ENCODE measurements at places on chromosomes 2 and 18.

DNA sequence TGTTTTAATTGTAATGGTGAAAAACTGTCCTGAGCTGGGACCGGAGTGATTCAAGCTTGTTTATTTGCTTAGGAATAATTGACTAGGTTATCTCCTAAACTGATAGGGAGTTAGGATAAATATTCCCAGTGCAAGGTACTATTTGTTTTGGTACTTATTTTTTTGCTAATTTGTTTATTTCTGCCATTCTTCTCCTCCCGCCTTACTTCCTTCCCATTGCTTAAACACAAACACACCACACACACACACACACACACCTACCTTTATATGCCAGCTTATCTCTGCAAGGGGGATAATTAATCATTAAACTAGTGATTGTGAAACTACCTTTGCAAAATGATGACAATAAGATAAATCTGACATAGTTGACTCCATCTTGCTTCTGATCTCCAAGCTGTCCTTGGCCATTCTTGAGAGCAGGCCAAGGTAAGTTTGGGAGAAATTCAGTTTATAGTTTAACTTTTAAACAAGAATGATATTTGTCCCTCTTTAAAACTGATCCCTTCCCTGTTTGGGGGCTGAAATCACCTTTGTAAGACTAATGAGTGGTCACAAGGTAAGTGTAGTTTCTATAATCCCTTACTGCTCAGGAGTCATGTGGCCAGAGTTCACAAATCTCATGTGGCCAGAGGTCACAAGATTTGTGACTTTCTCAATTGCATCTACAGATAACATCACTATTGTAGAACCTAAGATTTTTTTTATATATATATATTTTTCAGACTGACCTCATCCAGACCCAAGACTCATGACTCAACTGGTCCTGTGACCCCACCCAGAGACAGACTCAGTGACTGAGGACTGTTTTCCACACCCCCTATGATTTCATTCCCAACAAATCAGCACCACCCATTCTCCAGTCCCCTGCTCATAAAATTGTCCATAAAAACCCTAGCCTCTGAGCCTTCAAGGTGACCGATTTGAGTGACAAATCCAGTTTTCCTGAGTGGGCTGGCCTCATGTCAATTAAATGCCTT, 83.1 kb upstream of the LRRTM4 start:
- DNase-seq: no peak

- no peak for DNase-seq
Measured at GRCh38 chr2:20299113-20299512, 51.5 kb downstream of the PUM2 start.

DNA sequence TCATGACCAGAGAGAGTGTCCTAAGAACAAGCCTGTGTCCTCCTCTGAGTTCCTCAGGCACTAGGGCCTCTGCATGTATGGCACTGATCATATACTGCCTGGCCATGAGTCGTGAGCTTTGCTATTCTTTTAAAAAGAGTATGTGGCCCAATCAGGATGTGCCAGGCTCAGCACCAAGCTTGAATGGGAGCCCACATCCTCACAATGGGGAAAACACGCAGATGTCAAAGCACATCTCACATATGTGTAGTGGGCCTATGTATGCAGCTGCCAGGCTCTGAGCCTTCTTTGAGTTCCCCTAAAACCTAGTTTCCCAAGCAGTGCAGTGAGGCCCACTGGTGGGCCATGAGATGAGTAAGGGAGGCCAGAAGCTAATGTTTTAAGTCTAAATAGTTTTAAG, 69.9 kb upstream of the SLC1A4 start:
- DNase-seq: no peak

DNA sequence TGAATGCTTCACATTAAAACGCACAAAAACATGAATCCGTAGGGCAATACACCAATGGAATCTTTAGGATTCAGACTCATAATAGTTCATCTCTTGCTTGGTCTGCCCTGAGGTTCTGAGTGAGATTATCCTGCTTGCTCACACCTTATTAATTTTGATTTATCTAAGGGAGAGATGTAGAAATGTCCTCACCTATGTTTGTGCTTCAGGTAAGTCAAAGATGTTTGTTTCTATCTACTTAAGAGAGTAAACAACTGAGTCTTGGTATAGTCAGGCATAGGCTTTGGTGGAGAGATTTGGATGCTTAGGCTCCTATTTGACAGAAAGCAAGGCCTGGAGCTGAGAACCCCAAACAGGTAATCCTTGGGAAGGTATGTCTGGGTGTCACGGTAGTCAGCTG, 231.0 kb upstream of the TNP1 start:
- DNase-seq: no peak

- DNase-seq: no peak
Measured at GRCh38 chr18:53947092-53947640, 277.3 kb downstream of the MBD2 start.

DNA sequence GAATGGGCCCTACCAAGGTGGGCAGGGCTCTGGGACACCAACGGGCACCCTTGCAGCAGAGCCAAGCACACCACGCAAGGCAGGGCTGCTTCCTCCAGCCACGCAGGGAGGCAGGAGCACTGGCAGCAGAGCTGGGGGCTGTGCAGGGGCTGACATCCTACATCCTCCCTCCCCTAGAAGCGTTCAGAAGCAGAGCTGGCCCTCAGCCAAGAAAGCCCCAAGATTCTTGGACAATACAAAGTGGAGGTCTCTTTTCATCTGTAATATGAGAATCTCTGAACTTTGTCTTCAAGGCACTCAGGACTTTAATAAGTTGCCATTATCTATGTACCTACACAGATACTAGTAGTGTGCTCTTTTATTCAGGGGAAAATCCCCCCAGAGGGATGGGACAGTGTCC, 128.1 kb upstream of the AGAP1 start:
- no peak for DNase-seq

DNA sequence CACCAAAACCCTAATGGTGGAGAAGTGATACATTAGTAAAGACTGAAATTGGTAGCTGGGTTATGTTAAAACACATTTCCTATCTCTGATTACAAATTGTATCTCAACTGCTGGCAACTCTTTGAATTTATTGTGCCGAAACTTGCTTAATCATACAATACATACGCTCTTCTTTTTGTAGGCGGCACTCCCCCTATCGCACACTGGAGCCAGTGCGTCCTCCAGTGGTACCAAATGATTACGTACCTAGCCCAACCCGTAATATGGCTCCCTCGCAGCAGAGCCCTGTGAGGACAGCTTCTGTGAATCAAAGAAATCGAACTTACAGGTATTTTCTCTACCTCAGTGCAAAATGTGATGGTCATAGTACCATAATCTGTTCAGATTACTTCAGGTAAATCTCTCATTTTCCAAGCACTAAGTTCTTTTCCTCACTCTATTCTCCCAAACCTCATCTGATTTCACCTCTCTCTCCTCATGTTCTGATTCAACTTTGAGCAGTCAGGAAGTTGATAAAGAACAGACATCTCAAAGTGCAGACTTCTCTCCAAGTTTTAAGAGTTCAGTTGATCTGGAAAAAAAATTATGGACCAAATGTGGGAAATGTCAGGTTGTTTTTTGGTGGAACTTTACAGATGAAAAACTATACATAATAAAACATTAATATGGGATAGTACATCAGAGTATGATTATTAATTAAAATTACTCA, 66.5 kb downstream of the ABI2 start:
- DNase-seq: no peak

- DNase-seq: no peak
Measured at GRCh38 chr2:189218236-189218635, 38.7 kb upstream of the COL5A2 start.

GRCh38 chr2:240881913-240882312, 13.3 kb downstream of the AGXT start:
- no peak for DNase-seq

- DNase-seq: no peak
Measured at GRCh38 chr2:210086292-210086691, 83.9 kb downstream of the RPE start.

DNA sequence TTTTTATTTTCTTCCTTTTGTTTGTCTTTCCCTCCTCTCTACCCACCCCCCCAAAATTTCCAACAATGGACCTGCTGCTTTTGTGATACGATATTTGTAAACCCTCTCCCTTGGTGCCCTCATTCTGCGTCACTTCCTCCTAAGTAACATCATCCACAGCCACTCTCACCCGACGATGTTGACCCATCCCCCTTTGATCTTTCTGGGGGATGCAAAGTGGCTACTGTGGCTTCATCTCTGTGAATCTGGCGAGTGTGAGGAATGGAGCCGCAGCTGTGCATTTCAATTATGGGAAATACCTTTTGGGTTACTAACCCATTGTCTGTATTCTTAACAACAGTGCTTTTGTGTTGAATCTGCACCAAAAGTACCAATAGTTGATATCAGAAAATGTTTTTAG, 19.4 kb downstream of the ANTXR1 start:
- no peak for DNase-seq

GRCh38 chr2:20425371-20425881, 21.4 kb upstream of the RHOB start:
- no peak for DNase-seq

DNA sequence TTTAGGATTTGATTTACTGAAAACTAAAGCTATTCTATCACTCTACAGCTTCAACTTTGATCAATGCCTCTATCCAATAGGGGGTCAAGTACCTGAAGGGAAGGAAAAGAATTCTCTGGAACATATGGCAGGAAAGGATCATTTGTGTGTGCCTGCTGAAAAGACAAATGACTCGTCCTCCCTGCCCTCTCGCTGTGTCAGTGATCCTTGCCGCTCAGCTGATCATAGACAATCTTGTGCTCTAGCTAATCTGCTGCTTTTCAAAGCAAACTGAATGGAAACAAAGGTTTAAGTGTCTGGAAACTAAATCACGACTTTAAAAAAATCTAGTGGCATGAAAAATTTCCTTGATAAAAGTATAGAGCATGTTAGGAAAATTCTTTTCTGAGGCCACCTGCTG, 75.6 kb upstream of the CPO start:
- no peak for DNase-seq

DNA sequence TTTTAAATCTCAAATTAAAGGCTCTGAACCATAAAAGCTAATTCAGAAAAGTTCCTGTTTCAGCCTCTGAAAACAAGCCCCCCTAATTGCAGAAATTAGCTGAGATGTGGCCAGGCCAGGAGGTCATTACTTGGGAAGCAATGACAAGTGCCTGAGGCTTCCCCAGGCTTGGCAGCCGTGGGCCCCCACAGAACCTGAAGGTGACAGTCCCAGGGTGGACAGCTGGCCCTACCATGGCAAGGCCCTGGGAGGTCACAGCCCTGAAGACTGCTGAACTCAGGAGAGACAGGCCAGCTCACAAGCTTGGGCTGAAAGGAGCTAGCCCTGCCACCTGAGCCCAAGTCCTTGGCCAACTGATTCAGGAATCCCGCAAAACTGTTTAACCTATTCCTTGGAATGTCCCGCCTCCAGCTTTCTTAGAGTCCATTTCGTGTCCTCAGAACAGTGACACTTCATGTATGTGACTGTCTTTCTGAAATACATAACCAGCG, 54.3 kb upstream of the PKDCC start:
- no peak for DNase-seq

- DNase-seq: no peak
Measured at GRCh38 chr2:134232868-134233727, 20.8 kb upstream of the MGAT5 start.

- no peak for DNase-seq
Measured at GRCh38 chr2:199588054-199588453, 130.3 kb upstream of the SATB2 start.

DNA sequence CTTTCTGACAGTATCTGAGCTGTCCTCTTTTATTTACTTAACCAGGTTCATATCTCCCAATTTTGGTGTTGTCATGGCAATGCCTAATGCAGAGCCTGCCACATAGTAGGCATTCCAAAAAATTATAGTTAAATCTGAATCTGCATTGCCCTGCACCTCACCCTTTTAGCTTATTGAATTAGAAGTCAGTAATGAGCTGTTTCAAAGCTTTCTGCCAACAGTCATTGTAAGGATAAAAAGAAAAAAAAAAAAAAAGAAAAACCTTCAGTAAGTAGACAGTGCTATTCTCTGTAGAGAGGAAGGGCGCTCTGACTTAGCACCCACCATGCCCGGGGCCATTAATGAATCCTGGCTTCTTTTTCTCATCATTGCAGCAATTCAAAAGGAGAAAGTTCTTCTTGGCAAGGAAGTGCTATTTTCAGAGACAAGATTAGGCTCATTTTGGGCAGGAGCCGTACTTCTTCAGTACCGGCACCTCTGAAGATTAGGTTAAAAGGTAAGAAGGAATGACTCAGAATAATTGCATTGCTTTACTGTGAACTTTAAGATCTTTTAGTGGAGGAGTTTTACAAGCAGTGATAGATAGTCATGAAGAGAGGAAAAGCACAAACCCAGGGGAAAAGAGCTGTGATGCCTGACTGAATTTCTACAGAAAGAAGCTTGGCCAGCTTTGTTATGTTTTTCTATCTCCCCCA, 2041.2 kb upstream of the PIK3C3 start:
- DNase-seq: no peak

DNA sequence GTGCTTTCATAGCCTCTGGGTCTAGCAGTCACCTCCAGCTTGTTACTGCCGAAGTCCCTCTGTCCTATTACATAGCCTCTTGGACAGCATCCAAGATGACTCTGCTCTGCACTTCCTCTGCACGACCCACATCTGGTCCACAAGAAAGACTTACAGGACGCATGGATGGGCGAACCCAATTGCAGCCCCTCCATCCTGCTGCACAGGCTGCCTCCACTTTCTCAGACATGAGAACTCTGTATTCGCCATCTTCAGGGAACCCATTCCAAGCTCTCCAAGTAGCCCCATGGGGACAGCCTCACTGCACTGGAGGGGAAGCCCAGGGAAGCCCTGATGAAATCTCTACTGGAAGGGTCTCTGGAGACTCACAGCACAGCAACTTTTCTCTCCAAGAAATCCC, 172.1 kb downstream of the GFPT1 start:
- DNase-seq: no peak

- no peak for DNase-seq
Measured at GRCh38 chr2:218387369-218388194, 5.5 kb downstream of the SLC11A1 start.

DNA sequence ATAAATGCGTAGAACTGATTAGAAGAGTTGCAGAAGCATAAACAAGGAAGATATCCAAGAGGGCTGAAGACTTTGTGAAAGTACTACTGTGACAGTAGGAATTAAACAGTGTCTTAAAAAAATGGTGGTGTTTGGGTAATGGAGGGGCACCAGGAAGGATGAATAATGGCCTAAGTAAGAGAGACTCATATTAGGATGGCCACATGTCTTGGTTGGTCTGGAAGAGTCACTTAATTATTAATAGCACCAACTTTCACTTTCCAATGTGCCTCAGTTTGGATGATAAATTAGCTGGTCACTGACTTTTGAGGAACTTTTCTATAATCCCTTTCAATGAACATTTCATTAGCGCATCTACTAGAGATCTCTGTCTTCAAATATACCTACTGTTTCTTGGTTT, 372.2 kb downstream of the NYAP2 start:
- no peak for DNase-seq

- DNase-seq: no peak
Measured at GRCh38 chr2:109339519-109339966, 210.5 kb downstream of the SH3RF3 start.

DNA sequence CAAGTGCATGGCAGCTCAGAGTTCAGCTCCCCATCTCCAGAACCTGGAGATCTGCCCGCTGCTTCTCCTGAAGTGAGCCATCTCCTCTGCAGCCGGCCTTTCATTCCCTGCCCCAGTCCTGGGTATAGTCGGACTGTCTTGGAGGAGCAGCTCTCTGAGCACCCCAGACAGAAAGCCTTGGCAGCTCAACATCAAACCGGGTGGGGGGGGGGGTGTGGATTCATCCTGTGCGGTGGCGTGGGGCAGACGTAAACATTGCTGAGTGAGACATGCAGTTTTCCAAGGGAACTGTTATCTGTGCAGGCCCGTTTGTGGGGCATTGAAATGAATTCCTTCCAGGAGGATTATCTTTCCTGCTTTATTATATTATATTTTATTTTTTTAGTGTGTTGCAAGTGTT, 125.9 kb upstream of the MYCN start:
- DNase-seq: no peak

- DNase-seq: peak; percentile 6
Measured at GRCh38 chr2:105929516-105929915, 184.8 kb downstream of the NCK2 start.

All from stimulated activated CD8-positive, alpha-beta memory T cell treated with anti-CD3 and anti-CD28 coated beads, Interleukin-12 subunit alpha, Interleukin-12 subunit beta, amount 100 ng/mL, for 4 hours (primary cell).